ENCODE measurements at places on chromosomes 11 and 22.
A peak's percentile ranks its signal among the peaks of the same experiment; 100 is the strongest.

- no peak for DNase-seq
These were observed 43.3 kb downstream of the ARRB1 start for GRCh38 chr11:75308116-75308515.

DNA sequence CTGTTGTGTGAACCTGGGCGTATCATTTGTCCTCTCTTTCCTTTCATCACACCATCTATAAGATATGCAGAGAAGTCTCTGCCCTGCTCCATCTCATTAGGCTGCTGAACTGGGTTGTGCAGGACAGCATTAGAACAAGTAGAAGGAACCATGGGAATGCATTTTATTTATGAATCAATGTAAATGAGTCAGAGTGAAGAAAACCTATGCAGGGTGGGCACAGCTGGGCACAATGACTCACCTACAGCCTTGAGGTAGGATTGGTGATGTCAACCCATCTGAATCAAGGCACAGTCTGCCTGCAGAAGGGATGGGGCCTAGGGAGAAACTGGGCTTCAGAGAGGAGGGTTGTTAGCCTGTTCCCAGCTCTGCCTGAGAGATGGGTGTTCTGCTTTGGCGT, 123.4 kb downstream of the CSNK2A3 start:
- no peak for DNase-seq

- DNase-seq: peak; percentile 46
These were observed 6.4 kb downstream of the MS4A15 start for GRCh38 chr11:60762851-60763691.

DNA sequence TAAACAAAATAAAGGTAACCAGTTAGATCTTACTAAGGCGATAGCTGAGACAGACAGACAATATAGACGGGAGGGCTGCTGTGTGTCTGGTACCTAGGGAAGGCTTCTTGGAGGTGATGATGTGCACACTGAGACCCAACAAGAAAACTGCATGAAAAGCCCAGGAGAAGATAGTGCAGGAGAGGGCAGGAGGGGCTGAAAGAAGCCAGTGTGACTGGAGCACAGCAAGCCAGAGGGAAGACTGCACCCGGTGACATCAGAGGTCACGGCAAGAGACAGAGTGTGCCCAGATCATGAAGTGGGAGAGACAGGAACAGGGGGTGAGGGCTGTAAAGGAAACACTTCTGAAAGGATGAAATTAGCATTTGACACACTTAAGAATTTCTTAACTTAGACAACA, 266.3 kb downstream of the BRD1 start:
- DNase-seq: no peak

- no peak for DNase-seq
These were observed 48.7 kb upstream of the TNRC6B start for GRCh38 chr22:40128989-40129388.

DNA sequence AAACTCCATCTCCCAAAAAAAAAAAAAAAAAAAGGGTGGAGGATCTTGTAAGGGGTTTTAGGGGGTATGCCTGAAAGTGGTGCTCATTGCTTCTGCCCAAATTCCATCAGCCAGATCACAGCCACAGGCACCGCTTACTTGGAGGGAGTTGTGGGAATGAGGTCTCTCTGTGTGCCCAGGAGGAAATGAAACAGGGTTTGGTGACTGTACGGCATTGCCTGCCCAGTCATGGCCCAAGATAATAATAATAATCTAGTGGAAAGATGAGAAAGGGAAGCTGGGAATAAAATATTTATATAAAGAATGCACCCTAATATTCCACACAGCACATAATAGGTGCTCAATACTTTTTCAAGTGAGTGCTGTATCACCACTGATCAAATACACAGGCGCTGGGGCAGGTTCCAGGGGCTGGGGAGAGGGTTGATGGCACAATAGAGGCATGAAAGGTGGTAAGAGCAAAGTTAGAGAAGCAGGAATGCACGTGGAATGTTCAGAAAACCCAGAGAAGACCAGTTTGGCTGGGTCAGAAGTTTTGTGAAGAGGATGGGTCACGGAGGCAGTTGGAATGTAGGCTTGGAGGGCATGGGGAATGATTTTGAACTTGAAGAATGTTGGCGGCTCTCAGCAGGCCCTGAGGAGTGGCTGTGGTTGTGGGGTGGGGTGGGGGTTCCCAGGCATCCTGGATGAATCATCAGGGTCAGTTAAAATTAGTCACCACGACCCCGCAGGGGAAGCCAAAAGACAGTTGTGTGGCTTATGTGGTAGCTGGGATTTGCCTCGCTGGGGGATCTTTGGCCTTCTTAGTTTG, 12.5 kb upstream of the MB start:
- DNase-seq: no peak

- DNase-seq: peak; percentile 95
These were observed 315.3 kb downstream of the BUD13 start for GRCh38 chr11:116457336-116458007.

GRCh38 chr11:84389696-84390095, 1103.5 kb upstream of the CCDC90B start:
- DNase-seq: no peak

GRCh38 chr11:105734426-105734825, 124.6 kb downstream of the GRIA4 start:
- no peak for DNase-seq

DNA sequence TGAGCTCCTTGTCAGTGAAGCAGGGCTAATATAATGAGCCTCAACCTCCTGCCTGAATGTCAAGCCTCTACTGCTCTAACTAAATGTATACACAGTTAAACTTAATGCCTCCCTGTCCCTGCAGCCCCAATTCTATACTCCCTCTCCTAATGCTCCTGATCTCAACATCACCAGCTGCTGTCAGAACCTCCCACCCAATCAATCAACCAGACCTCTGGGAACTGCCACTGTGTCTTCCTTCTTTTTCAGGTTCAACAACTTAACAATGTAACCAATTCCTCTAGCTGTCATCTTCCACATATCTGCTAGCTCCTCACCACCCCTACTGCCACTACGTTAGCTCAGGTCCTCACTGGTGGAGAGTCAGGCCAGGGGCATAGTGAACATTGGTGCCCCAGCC, 339.8 kb upstream of the NARS2 start:
- peak; percentile 14 for DNase-seq

- no peak for DNase-seq
These were observed 105.5 kb upstream of the PARVA start for GRCh38 chr11:12271826-12272366.

DNA sequence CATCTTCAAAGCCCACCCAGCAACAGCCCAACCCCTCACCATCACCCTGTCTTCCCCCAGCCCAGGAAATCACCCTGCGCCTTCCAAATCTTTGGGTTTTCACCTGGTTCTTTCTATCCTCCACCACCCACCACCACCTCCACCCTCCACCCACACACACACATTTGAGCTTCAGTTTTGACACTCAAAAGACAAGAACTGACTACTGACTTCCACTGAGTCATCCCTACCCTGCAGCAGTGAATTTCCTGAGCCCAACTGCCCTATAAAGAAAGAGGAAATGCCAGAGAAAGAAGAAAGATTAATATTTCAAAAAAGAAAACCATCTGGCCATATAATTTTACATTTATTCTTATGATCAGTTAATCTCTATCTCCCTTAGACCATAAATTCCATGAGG, 137.5 kb downstream of the CHST1 start:
- no peak for DNase-seq

GRCh38 chr11:14980854-14981253, 8.7 kb upstream of the CALCA start:
- DNase-seq: peak; percentile 26

- no peak for DNase-seq
These were observed 35.3 kb downstream of the MMP13 start for GRCh38 chr11:102920118-102920684.

DNA sequence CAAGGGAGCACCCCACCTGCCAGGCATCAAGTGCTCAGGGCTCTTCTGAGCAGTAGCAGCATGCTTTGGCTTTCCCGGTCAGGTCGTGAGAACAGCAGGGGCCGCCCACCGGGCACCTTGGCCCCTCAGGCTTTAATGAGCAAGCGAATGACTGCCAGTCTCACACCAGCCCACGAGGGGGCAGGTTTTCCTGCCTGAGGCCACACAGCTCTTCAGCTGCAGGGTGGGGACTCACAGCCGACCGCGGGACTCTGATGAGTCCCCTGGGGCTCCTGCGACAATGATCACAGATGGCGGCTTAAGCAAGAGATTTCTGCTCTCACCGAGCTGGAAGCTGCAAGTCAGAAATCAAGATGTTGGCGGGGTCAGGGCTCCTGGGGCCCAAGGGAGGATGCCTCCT, 14.3 kb upstream of the FGF19 start:
- DNase-seq: peak; percentile 95

GRCh38 chr11:86793307-86793706, 7.0 kb upstream of the PRSS23 start:
- no peak for DNase-seq

GRCh38 chr11:5272395-5273017, 2.8 kb upstream of the HBE1 start:
- no peak for DNase-seq

GRCh38 chr22:37351232-37351631, 68.9 kb downstream of the CYTH4 start:
- no peak for DNase-seq

GRCh38 chr22:40857309-40857855, 434 bp downstream of the XPNPEP3 start:
- DNase-seq: no peak

GRCh38 chr22:28024422-28024888, 105.4 kb upstream of the PITPNB start:
- DNase-seq: no peak

- DNase-seq: no peak
These were observed 5.4 kb downstream of the APIP start for GRCh38 chr11:34910817-34911216.

DNA sequence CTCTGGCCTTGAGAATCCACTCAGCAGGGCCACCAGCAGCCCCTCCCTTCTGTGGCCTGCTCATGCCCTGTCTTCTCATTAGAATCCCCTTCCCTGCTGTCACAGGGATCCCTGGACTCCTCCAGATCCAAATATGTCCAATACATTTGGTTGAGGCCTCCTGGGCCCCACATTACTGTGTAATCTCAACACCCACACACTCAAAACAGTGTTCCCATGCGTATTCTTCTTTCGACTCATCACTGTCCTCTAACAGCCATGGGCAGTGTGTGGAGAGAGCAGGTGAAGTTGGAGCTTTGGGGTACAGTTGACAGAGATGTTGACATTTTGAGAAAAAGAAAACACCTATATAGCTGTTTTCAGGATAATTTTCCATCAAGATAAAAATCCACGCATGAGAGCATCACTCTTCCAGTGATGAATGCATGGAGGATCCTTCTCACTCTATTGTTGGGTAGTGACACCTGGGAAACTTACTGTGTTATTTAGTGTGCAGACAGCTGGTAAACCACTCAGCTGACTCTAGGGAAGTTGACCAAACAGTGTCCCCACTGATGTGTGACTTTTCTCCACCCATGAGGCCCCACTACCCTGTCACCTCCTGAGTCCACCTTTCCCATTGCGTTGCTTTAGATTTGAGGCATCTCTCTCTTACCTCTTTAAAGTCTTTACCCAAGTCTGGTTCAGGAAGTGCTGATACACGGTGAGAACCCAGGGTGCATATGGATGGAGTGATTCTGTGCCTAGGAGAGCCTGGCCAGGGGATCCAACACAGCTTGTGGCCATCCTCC, 28.7 kb upstream of the VPREB1 start:
- DNase-seq: no peak

DNA sequence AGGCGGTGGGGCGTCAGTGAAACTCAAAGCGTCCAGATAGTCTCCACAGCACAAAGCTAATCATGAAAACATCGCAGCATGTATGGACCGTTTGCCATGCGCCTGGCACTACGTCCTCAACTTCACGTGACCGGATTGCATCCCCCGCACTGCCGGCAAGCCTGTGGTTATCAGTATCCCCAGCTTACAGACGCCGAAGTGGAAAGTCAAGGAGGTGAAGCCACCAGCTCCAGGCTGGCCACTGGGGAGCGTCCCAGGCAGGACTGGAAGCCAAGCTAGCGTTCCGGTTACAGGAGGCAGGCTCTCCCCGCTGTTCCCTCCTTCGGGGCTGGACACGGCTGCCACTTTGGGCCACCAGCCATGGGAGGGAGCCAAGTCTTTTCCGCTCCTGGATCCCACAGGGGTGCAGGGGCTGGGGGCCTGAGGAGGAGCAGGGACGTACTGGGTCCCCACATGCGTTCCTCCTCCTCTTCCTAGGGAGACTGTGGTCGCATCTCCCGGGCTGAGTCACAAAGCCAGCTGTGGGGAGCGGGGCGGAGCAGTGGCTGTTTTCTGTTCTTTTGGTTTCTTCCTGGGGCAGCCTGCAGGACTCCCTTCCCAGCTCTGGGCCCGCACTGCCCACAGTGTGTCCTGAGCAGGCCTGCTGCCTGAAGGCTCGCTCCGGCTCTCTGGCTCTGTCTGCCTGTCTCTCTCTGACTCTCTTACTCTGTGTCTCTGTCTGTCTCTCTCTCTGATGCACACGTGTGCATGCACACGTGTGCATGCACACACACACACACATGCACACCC, 4.3 kb upstream of the OSBPL5 start:
- DNase-seq: peak; percentile 7

DNA sequence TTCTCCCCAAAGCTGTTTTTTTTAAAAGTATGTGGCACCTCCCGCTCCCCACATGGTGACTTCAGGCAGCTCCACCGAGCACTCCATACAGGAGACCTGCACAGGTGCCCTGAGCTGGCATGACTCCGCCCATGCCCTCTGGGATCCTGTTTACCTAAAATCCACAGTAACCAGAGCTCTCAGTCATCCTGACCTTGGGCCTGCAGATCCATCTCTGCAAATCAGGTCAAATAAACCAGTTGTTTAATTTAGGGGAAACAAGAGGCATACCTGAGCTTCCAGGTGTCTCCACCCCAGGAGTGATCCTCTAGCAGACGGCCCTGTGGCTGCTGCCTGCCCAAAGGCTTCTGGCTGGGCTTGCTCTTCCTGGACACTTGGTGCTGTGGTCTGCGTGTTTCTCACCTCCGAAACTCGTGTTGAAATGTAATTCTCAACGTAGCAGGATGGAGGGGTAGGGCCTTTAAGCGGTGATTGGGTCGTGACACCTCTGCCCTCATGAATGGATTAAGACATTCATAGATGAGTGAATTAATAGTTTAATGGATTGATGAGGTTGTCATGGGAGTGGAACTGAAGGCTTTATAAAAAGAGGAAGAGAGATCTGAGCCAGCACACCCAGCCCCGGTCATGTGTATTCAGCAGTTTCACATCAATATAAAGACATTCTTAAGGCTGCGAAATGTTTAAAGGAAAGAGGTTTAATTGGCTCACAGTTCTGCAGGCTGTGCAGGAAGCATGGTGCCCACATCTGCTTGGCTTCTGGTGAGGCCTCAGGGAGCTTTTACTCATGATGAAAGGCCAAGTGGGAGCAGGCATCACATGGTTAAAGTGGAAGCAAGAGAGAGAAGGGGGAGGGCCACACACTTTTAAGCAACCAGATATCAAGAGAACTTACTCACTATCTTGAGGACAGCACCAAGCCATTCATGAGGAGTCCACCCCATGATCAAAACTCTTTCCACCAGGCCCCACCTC, 34.1 kb downstream of the LINC01488 start:
- DNase-seq: no peak

GRCh38 chr11:93512073-93512475, 31.1 kb downstream of the SMCO4 start:
- DNase-seq: no peak

DNA sequence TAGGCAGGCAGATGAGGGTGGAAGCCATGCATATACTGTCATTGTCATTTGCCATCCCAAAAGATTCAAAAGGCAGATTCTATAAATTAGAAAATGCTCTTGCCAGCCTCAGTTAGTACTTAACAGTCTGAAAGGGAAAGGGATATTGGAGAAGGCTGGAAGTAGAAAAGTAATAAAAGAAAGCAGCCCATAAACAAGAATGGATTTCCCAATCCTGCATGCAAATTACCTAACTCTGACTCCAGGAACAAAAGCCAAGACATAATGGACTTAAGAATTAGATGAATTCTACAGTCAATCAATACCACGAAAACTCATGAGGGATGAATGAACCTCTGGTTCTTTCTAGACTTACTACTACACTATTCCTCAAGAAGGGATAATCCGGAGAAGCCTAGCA, 5.9 kb downstream of the PAK1 start:
- DNase-seq: peak; percentile 65
